ENCODE measurements at places on chromosomes 7 and 10. TPM values are rescaled to one million over a fixed set of nuclear protein-coding genes. Genes with fewer than 3 reads are reported as not detected.

OR6V1 gene
- polyA plus RNA-seq: not detected

- no peak for DNase-seq
- no peak overlapping the region for H3K4me3 ChIP-seq
- peak overlapping the region; percentile 59 for H3K27ac ChIP-seq
- H3K36me3 ChIP-seq: peaks cover 35% of the 10 kb centered on the region
- no peaks in the 10 kb centered on the region for H3K27me3 ChIP-seq
Observed at GRCh38 chr7:143455942-143456341, 12.7 kb downstream of the TAS2R60 start.

ELOVL3 gene
- not detected for polyA plus RNA-seq

CYP3A4 gene
- polyA plus RNA-seq: not detected
